Ascending aorta (tissue), 2 donors: ENCODE measurements at places on chromosomes 5 and 9. TPM values are rescaled to one million over a fixed set of nuclear protein-coding genes. Genes with fewer than 3 reads are reported as not detected.
A peak's percentile ranks its signal among the peaks of the same experiment; 100 is the strongest.

PCDHB10 gene
- 0.21 TPM for total RNA-seq

B4GALT7 gene
- 25.7 TPM for total RNA-seq

GRCh38 chr5:96868603-96869371 is 7.5 kb upstream of the ERAP2 start:
- no peaks in the 10 kb centered on the region for H3K4me1 ChIP-seq
- H3K27ac ChIP-seq, result no peak overlapping the region
- H3K4me3 ChIP-seq, result no peak overlapping the region

DNA sequence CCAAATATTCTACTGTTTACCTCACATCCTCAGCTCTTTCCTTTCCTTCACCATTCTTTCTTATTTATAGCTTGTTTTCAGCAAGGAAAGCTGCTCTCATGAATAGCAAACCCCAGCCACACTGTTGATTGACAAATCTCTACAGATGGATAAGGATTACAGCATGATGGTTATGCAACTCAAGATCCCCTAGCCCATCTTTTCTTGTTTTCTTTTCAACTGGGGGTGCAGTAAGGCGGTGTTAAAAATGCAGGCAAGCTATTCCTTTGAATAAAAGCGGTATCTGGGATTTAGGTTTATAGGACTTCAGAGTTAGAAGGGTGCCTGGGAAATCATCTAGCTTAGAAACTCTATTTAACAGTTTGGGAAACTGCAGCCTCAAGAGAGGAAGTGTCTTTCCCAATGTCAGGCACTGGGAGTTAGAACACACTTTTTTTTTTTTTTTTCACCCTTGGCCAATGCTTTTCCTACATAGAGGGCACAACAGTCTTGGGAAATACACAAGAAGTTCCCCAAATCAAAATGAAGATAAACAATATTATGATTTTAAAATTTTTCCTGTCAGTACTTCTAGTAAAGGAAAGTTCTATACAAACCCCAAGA is 2.6 kb downstream of the SPARC start:
- H3K27ac ChIP-seq, result peak overlapping the region; percentile 93
- no peaks in the 10 kb centered on the region for H3K27me3 ChIP-seq
- DNase-seq, result no peak
- H3K36me3 ChIP-seq, result peaks cover 4% of the 10 kb centered on the region
- H3K4me3 ChIP-seq, result peak overlapping the region; percentile 78

DNA sequence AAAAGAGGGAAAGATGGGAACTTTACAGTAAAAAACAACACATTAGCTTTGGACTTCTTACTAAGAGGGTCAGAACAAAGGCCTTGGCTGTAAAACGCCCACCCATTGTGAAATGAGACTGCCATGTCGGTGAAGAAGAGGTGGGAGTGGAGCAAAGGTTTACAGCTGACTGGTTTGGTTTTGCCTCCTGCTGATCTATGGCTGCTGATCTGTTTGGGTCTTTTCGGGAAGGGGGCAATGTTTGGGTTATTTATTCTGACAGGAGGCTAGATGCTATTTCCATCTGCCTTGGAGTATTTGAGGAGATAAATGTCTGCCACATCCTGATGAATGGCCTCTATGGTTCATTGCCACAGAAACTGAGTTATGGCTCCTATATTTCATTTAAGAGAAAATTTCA is 408.7 kb downstream of the TLE4 start:
- DNase-seq, result no peak
- H3K4me3 ChIP-seq, result no peak overlapping the region
- H3K27me3 ChIP-seq, result no peaks in the 10 kb centered on the region
- H3K27ac ChIP-seq, result no peak overlapping the region
- H3K36me3 ChIP-seq, result no peaks in the 10 kb centered on the region
- H3K4me1 ChIP-seq, result no peaks in the 10 kb centered on the region

DNA sequence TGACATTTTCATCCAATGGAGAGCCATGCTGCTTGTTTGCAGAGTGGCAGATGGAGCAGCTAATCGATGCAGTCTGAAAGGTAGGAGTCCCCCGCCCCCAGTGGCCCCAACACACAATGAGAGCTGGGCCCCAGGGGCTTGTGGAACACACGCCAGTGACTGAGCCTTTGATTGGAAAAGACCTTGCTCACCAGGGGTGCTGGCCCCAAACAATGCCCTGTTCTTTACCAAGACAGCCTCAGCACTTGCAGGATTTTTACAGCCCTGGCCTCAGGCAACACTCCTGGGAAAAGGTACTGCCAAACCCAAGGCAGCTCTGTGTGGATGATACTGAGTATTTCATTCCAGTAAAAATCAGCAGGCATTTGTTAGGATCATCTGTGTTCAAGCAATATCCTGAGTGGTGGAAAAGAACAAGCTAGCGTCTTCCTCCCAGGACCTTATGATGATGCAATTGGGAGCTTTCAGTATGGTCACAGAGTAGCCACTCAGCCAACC is 276.8 kb upstream of the CLINT1 start:
- H3K36me3 ChIP-seq, result no peaks in the 10 kb centered on the region
- no peaks in the 10 kb centered on the region for H3K27me3 ChIP-seq
- H3K4me1 ChIP-seq, result no peaks in the 10 kb centered on the region
- DNase-seq, result no peak

- no peak overlapping the region for H3K27ac ChIP-seq
- no peak for DNase-seq
- no peaks in the 10 kb centered on the region for H3K4me1 ChIP-seq
- H3K4me3 ChIP-seq, result no peak overlapping the region
These were observed 24.3 kb downstream of the HMHB1 start for GRCh38 chr5:143836161-143836725.

GRCh38 chr9:131065599-131065998 is 30.7 kb upstream of the AIF1L start:
- no peak overlapping the region for H3K4me3 ChIP-seq
- H3K36me3 ChIP-seq, result no peaks in the 10 kb centered on the region
- no peak for DNase-seq
- H3K4me1 ChIP-seq, result no peaks in the 10 kb centered on the region
- H3K27me3 ChIP-seq, result no peaks in the 10 kb centered on the region
- no peak overlapping the region for H3K27ac ChIP-seq

- H3K36me3 ChIP-seq, result no peaks in the 10 kb centered on the region
- no peak overlapping the region for H3K27ac ChIP-seq
- no peaks in the 10 kb centered on the region for H3K27me3 ChIP-seq
- DNase-seq, result no peak
- no peaks in the 10 kb centered on the region for H3K4me1 ChIP-seq
These were observed 1466.0 kb upstream of the C9orf72 start for GRCh38 chr9:29039258-29039657.

ANKRD34B gene
- not detected for total RNA-seq

GRCh38 chr5:157047898-157048297 is 11.0 kb downstream of the HAVCR1 start:
- no peaks in the 10 kb centered on the region for H3K36me3 ChIP-seq
- DNase-seq, result no peak
- H3K27me3 ChIP-seq, result no peaks in the 10 kb centered on the region
- no peak overlapping the region for H3K4me3 ChIP-seq

- no peak overlapping the region for H3K4me3 ChIP-seq
- no peaks in the 10 kb centered on the region for H3K4me1 ChIP-seq
- DNase-seq, result no peak
- no peaks in the 10 kb centered on the region for H3K27me3 ChIP-seq
- no peak overlapping the region for H3K27ac ChIP-seq
- H3K36me3 ChIP-seq, result peaks cover 3% of the 10 kb centered on the region
These were observed 10.3 kb downstream of the FBXW5 start for GRCh38 chr9:136934277-136934676.

IFNA16 gene
- total RNA-seq, result not detected

- no peak for DNase-seq
- no peak overlapping the region for H3K4me3 ChIP-seq
- no peak overlapping the region for H3K27ac ChIP-seq
- no peaks in the 10 kb centered on the region for H3K27me3 ChIP-seq
- no peaks in the 10 kb centered on the region for H3K4me1 ChIP-seq
- no peaks in the 10 kb centered on the region for H3K36me3 ChIP-seq
These were observed 365.2 kb upstream of the TUSC1 start for GRCh38 chr9:26043431-26043830.

GRCh38 chr5:155113888-155114287 is 100.3 kb downstream of the KIF4B start:
- no peaks in the 10 kb centered on the region for H3K27me3 ChIP-seq
- no peaks in the 10 kb centered on the region for H3K36me3 ChIP-seq
- no peak overlapping the region for H3K4me3 ChIP-seq
- no peaks in the 10 kb centered on the region for H3K4me1 ChIP-seq
- no peak overlapping the region for H3K27ac ChIP-seq

DNA sequence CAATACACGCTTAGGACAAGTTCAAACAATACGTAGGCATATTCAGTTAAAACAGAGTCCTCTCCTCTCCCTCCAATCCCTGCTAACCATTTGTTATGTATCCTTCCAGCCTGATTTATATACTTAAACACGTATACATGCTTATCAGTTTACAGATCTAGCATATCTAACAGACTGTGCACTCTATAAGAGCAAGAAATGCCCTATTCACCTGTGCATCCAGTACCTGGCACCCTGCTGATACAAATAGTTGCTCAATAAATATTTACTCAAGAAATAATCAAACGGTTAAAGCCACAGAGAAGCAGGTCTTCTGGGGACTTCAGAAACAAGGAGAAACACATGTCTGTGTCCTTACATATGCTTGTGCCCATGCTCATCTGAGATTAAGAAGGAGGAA is 55.9 kb downstream of the MLLT3 start:
- no peak overlapping the region for H3K27ac ChIP-seq
- no peak for DNase-seq
- H3K4me1 ChIP-seq, result no peaks in the 10 kb centered on the region
- H3K27me3 ChIP-seq, result no peaks in the 10 kb centered on the region
- no peaks in the 10 kb centered on the region for H3K36me3 ChIP-seq

- DNase-seq, result no peak
- H3K36me3 ChIP-seq, result no peaks in the 10 kb centered on the region
- peak overlapping the region; percentile 63 for H3K27ac ChIP-seq
- no peak overlapping the region for H3K4me3 ChIP-seq
- peaks cover 4% of the 10 kb centered on the region for H3K4me1 ChIP-seq
- no peaks in the 10 kb centered on the region for H3K27me3 ChIP-seq
These were observed 101.0 kb downstream of the FGF1 start for GRCh38 chr5:142584891-142585290.

PHF24 gene
- not detected for total RNA-seq

GRCh38 chr9:97714435-97714834 is 17.3 kb upstream of the XPA start:
- no peaks in the 10 kb centered on the region for H3K27me3 ChIP-seq
- no peaks in the 10 kb centered on the region for H3K4me1 ChIP-seq
- DNase-seq, result no peak
- no peak overlapping the region for H3K4me3 ChIP-seq
- H3K27ac ChIP-seq, result no peak overlapping the region

DND1 gene
- total RNA-seq, result 3.5 TPM

PTPA gene
- 61.6 TPM for total RNA-seq

CCL28 gene
- total RNA-seq, result not detected

DNA sequence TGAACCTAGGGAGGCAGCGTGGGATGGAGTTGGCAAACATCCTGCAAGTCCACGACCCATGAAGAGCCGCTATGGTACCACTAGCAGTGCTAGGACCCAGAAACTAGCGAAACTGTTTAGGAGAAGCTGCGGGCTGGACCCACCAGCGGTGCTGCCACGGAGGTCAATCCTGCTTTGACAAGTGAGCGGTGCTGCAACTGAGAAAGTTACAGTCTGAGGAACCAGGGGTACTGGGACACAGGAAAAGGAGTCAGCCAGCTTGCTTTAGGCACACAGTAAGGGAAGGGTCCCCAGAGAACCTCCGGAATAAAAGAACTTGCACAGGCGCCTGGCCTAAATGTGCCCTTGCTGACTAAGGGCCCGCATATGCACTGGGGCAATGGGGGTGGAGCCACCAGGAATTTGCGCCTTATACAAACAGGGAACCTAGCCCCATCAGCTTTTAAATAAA is 23.6 kb upstream of the ANXA2R start:
- DNase-seq, result no peak
- H3K27ac ChIP-seq, result peak overlapping the region; percentile 100
- H3K4me3 ChIP-seq, result no peak overlapping the region
- no peaks in the 10 kb centered on the region for H3K36me3 ChIP-seq
- H3K27me3 ChIP-seq, result no peaks in the 10 kb centered on the region
- H3K4me1 ChIP-seq, result no peaks in the 10 kb centered on the region

DNA sequence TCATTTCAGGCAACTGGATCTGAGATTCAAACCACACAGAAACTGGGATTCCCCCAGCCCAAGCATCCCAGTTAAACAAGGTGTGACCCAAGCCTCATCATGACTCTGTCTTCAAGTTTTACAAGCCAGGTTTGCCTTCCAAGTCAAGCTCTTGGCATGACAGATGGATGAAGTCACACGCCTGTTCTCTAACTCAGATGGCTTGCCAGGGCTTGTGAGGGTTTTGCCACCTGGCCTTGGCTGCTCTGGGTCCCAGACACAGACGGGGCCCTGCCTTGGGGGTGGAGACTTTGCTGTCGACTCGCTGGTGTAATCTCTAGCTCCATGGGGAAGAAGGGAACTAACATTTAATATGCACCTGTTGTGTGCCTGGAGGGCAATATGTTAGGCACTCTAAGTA is 95.8 kb upstream of the RARS1 start:
- H3K27me3 ChIP-seq, result no peaks in the 10 kb centered on the region
- H3K36me3 ChIP-seq, result no peaks in the 10 kb centered on the region
- H3K4me3 ChIP-seq, result no peak overlapping the region
- no peak overlapping the region for H3K27ac ChIP-seq

FOXD4 gene
- total RNA-seq, result not detected

SEMA6A gene
- 17.8 TPM for total RNA-seq

KCNN2 gene
- 10.0 TPM for total RNA-seq

PCDHA1 gene
- not detected for total RNA-seq

GRCh38 chr9:114116126-114116747 is 17.1 kb upstream of the KIF12 start:
- no peaks in the 10 kb centered on the region for H3K36me3 ChIP-seq
- H3K4me1 ChIP-seq, result peaks cover 23% of the 10 kb centered on the region
- no peak overlapping the region for H3K27ac ChIP-seq

GRCh38 chr5:68757626-68758212 is 336.1 kb upstream of the SLC30A5 start:
- no peak overlapping the region for H3K27ac ChIP-seq
- no peak for DNase-seq
- no peak overlapping the region for H3K4me3 ChIP-seq
- no peaks in the 10 kb centered on the region for H3K36me3 ChIP-seq

DNA sequence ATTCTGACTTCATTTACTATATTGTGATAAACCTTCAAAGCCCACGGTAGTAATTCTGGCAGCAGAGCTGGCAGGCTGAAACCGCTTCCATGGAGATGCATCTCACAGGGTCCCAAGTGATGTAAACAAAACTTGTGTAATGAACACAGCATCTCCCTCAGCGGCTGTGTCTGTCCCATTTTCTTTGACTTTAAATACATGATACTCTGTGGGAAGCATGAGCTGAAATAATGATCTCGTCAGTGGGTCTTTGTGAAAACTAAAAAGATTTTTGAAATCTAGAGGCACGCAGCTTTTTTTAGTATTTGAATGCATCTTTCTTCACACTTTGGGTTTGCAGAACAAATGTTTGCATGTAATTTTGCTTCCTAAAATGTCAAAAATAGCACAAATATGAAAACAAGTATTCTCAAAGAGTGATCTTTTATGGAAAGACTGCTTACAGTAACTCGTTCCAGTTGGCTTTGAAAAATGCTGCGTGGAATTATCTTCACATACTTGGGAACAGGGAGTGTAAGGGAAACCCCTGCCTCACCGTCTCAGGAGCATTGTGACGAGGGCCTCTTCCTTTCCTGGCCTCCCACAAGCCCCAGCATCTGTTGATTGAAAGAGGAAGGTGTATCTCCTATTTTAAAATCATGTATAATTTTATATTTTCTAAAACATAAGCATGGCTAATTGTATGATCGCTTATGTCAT is 18.1 kb upstream of the LPCAT1 start:
- H3K27me3 ChIP-seq, result no peaks in the 10 kb centered on the region
- H3K4me1 ChIP-seq, result peaks cover 8% of the 10 kb centered on the region
- no peaks in the 10 kb centered on the region for H3K36me3 ChIP-seq
- peak; percentile 60 for DNase-seq

ADCY2 gene
- total RNA-seq, result 0.11 TPM
